ENCODE measurements at places on chromosomes 2 and 18.
A peak's percentile ranks its signal among the peaks of the same experiment; 100 is the strongest.

GRCh38 chr2:205747829-205748386 is 65.6 kb downstream of the NRP2 start:
- no peak for DNase-seq

- DNase-seq: no peak
These were observed 110.0 kb downstream of the ALK start for GRCh38 chr2:29811378-29811777.

- DNase-seq: no peak
These were observed 10.3 kb downstream of the ERBB4 start for GRCh38 chr2:212528106-212528856.

DNA sequence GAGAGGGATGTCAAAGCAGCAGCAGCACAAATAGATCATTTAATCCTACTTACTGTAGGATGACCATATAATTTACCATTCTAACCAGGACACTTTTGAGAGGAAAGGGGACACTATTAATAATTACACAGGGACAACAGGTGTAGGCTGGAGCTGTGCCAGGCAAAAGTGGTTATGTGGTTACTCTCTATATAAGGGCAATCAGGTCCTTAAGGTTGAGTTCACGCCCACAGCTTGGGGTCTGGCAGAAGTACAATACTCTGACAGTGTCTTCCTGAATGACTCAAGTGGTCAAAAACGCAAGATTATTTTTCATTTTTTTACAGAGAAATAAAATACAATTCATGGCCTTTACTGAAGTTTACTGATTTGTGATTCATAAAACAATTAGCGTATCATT is 2.8 kb downstream of the PREPL start:
- DNase-seq: peak; percentile 36

DNA sequence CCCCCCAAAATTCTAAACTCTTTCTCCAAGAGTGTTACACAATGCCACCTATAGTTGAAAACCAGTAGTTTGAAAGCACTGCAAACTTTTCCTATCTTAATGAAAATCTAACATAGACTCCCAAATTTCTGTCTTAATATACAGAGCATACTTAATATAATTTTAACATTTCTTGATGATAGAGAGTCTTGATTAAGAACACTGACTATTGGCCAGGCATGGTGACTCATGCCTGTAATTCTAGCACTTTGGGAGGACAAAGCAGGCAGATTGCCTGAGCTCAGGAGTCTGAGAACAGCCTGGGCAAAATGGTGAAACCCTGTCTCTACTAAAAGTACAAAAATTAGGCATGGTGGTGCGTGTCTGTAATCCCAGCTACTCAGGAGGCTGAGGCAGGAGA is 34.2 kb downstream of the ASXL2 start:
- DNase-seq: no peak

DNA sequence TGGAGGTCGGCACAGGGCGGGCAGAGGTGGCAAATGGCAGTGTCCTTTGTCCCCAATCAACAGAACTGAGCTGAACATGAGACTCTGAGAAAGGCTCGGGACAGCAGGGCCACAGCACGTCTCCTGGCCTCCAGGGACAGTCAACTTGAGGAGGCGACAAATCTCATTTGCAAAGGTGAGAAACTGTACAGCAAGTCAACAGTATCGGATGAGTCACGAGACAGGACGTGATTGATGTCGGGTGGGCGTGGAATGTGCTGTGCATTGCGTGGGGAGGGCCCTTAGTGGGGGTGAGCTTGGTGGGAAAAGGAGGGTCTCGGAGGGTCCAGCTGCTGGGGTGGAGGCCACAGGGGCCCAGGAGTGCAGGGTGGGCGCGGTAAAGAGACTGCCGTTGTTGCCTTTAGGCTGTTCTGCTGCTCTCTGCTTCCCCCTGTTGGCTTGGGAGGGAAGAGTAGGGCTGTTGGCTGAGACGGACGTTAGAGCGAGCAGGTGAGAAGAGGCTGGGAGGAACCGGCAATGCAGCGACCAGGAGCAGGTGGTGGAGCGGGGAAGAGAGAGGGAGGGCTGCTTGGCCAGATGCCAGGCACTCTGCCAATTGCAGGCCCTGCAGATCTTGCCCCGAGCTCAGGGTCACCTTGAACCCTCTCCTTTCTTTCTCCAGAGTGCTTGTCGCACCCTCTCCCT is 164.3 kb downstream of the BCL2 start:
- peak; percentile 65 for DNase-seq

GRCh38 chr2:181178823-181179412 is 198.5 kb downstream of the UBE2E3 start:
- no peak for DNase-seq

DNA sequence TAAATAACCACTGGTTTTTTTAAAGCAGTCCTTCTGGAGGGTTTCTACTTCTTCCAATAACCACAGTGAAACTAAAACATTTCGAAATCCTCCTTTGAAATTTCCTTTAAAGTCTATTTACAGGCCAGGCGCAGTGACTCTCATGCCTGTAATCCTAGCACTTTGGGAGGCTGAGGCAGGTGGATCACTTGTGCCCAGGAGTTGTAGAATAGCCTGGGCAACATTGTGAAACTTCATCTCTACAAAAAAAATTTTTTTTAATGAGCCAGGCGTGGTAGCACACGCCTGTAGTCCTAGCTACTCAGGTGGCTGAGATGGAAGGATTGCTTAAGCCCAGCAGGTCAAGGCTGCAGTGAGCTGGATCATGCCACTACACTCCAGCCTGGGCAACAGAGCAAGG is 15.2 kb downstream of the KIDINS220 start:
- DNase-seq: no peak

DNA sequence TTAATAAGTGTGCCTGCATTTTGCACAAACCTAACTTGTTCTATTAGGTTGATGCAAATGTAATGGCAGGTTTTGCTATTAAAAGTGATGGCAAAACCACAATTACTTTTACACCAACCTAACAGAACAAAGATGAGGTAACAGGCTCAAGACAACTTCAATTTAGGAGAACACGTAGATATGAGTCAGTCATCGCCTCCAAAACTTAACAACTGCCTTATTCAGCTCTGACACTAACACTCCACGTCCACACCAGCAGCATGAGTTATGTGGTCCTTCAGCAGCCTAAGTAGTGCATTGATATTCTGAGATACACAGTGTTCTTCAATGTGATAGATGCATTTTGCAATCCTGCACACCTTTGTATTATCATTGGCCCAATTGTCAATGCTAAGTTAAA is 1175.1 kb upstream of the ACVR2A start:
- no peak for DNase-seq

GRCh38 chr2:67268797-67269196 is 128.3 kb upstream of the ETAA1 start:
- no peak for DNase-seq

DNA sequence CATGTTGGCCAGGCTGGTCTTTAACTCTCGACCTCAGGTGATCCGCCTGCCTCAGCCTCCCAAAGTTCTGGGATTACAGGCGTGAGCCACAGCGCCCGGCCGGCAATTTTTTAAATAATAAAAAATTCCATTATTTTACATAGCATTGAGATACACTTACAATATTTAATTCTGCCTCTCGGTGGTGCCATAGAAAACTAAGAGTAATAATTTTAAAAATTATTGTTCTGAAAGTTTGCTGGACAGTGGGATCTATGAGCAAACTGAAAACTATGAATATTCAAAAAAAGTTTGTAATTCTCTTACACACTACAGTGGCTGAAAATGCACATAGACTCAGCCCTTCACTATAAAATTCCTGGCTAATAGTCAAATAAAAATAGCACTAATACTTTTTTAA is 90.9 kb upstream of the STON1 start:
- no peak for DNase-seq

DNA sequence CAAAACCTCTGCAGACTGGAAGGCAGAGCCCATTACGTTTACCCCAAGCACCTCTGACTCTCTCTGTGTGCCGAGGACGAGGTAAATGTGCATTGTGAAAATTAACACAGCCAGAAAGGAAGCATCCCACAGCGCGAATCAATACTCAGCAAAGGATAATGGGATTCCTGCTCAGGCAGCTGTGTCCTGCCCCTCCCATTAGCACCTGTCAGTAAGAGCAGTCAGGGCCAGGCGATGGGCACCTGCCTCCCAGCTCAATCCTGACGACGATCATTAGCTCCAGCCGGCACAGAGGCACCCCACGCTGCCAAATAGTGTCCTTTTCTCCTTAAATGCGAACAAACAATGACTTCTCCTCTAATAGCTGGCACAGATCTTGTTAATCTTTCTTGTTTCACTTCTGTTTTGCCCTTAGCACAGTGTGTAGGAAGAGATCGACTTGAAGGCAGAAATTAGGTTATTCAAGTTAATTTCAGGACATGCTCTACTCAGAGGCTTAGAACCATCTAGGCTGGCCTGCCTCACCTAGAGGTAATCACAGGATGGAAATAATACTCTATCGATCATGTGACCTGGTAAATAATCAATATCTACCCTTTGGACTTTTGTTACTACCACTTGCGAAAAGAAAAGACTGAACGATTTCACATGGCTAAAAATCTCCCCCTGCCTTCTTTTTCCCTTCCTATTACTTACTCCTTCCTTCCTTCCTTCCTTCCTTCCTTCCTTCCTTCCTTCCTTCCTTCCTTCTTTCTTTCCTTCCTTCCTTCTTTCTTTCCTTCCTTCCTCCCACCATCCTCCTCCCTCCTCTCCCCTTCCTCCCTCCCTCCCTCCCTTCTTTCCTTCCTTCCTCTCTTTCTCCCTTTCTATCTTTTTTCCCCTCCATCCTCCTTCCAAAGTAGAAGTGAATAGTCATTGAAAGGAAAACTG is 487.9 kb upstream of the ID2 start:
- DNase-seq: peak; percentile 96

DNA sequence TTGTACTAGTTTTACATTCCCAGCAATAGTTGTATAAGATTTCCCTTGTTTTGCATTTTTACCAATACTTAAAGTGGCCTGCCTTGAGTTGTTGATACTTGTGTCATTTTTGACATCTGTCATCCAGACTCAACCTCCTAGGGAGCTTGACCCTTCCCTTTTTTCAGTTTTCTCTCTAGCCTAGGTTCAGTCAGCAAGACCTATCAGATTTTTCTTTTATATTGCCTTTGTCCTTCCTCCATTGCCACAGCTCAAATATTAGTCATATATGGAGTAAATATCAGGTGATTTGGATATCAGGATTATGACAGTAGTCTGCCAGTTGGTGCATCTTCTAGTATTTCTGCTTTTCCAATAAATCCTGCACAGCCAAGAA is 13.4 kb downstream of the CENPO start:
- DNase-seq: no peak

DNA sequence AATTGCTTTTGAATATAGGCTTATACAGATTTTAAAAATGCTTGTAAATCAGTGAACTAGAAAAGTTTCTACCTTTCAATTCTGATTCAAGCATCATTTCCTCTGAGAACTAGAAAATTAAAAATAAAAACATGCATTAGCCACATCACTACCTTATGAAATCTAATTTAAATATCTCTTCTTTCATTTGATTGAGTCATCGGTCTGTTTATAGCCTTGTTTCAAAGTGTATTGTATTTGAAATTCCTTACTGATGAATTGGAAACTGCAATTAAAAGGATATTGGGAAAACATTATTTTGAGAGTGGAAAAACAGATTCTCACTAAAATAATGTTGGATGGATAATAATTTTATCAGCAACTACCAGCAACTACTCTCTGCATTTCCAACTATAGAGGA is 717.7 kb upstream of the FAM98A start:
- no peak for DNase-seq

- no peak for DNase-seq
These were observed 63.8 kb upstream of the SRD5A2 start for GRCh38 chr2:31644551-31644950.
